Frontal cortex (tissue), 4 donors: ENCODE measurements at places on chromosomes 12 and 14. TPM values are rescaled to one million over a fixed set of nuclear protein-coding genes. Genes with fewer than 3 reads are reported as not detected.

PPP4R4 gene
- 1.6 TPM for total RNA-seq

GLI1 gene
- under 0.01 TPM for total RNA-seq

KRT80 gene
- total RNA-seq = not detected

E2F7 gene
- total RNA-seq = 1.2 TPM

FICD gene
- total RNA-seq = 5.3 TPM

GUCY2C gene
- under 0.01 TPM for total RNA-seq

RAB15 gene
- total RNA-seq = 24.1 TPM

FZD10 gene
- 0.41 TPM for total RNA-seq

GRCh38 chr12:93664573-93665138 is 12.5 kb upstream of the CRADD start:
- no peak for DNase-seq

DNA sequence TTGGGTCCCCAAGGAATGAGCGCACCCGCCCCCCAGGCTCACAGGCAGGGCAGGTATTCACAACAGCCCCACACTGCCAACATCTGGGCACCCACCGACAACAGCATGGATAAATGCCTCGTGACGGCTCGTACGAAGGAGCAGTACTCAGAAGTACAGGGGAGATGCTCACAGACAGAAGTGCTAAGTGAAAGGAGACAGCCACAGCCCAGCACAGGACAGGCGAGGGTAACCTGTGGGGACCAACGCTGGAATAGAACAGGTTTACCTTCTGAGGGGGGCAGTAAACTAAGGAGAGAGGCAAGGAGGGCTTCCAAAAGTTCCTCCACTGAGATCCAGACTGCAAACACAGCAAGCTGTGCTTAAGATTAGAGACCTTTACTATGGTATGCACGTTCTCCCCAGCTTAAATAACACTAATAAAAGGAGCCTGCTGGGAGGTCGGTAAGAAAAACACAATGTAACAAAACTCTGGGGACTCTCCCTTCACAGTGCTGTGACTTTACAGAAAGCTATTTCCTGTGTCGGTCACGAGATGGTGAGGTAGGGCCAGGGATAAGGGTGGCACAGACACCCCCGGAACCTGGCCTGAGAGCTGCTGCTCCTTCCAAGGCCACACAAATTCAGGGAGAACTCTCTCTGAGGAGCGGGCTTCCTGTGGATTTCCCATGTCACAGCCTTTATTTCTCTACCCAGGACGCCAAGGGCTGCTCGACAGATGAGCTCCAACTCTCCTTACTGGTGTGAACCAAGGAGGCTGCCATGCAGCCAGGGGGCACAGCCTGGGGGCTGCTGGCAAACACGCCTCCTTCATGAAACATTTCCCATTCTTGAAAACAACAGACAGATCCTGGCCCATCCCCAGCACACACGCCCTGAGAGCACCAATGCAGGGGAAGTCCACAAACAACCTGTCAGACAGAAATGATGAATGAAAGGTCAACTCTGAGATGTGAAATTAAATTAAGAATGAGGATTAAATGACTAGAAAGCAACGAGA is 26.3 kb downstream of the SLC15A4 start:
- no peak for DNase-seq

- no peak for DNase-seq
Observed at GRCh38 chr14:44741431-44741830, 220.3 kb downstream of the KLHL28 start.

DNA sequence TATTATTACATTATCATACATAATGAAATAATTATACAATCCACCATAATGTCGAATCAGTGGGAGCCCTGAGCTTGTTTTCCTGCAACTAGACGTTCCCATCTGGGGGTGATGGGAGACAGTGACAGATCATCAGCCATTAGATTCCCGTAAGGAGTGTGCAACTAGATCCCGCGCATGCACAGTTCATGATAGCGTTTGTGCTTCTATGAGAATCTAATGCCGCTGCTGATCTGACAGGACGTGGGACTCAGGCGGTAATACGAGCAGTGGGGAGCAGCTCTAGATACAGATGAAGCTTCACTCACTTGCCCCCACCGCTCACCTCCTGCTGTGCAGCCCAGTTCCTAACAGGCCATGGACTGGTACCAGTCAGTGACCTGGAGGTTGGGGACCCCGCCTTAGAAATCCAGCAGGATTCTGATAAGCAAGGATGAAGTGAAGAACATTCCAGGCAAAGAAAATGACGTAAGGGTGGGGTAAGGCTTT is 204.6 kb downstream of the ETV6 start:
- DNase-seq = no peak

DNA sequence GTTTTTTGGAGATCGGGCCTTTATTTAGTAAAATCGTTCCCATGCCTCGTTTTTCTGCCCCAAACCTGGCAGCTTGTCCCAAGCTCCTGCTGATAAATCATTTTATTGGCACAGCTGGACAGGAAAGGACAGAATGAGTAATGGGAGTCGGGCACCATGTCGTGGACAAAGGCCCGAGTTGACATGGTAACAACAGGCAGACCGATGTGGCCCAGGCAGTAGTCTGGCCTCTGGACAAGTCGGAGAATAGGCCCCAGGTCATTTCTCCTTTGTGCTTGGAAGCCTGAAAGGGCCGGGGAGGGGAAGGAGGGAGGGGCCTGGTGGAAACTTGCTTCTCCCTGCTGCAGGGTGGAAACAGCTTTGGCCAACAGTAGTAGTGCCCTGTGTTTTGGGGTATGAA is 234.9 kb downstream of the SUDS3 start:
- no peak for DNase-seq

DNA sequence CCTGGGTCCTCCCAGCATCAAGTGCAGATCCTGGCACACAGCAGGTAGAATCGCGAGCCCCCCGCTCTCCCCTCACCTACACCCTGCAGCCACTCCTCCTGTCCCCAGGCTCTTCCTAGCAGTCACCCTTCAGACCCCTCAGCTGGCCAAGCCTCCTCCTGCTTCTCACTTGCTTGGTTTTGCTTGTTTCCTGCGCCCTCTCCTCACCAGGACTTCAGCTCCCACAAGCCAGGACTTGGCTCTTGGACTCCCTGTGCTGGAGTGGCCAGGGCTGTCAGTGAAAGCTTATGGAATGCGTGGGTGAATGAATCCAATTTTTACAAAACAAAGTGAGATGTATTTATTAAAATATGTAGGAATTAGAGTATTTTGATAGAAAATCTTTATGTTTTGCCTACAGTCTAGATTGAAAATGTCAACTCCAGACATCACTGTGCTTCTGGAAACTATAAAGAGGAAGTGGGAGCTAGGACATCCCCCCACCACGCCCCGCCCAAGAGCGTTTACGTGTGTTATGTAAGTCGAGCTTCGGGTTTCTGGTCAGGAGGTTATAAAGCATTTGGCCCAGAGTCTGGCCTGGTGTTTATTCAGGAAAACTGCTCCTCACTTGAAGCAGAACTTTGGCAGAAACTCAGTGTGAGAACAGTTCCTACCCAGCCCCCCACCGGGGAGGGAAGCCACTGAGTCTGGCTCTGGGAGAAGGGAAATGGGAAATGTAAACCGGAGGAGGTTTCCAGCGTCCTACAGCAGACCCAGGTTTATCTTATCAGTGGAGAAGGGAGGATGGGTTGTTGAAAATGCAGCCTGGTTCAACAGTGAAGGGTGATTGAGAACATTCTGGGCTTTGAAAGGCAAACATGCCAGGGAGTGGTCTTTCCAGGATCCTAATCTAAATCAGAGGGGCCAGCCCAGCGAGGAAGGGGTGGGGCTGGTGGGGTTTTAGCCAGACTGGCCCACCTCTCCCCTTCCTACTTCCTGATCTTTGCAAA is 8.8 kb downstream of the ALDH2 start:
- no peak for DNase-seq

DNA sequence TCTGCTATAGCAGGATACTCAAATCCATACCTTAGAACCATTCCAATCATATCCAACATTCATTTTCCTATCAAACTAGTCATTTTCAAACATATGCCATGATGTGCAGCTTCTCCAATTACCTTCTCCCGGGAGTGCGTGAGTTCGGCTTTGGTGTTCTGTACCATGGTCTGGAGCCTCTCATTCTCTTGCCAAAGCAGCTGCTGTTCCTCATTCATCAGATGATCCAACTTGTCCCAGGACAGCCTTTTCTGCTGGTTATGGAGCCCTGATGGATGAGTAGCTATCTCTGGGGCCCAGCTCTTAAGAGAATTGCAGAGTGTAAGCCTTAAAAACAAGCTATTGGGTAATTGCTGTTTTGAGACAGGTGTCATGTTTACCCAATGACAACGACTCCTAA is 71.1 kb upstream of the SAV1 start:
- DNase-seq = no peak

GRCh38 chr14:63421226-63421625 is 102.5 kb upstream of the GPHB5 start:
- DNase-seq = no peak

- DNase-seq = no peak
Observed at GRCh38 chr12:43177276-43177675, 374.7 kb downstream of the ADAMTS20 start.

GRCh38 chr12:64746663-64747062 is 12.5 kb downstream of the GNS start:
- DNase-seq = no peak

DNA sequence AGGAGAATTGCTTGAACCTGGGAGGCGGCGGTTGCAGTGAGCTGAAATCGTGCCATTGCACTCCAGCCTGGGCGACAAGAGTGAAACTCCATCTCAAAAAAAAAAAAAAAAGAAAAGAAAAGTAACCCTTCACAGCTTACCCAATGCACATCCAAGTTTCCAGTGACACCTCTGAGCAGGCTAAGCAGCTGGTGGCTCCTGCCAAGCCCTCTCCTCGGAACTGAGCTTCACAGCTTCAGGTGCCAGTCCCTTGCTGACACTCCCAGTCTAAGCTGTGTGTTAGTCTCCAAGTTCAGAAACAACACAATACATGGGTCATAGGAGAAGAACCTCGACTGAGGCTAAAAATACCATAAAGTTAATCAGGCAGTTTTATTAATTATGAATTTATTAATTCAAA is 7.9 kb downstream of the CD9 start:
- DNase-seq = no peak

GRCh38 chr12:74441872-74442271 is 95.8 kb upstream of the ATXN7L3B start:
- DNase-seq = no peak

- DNase-seq = peak; percentile 7
Observed at GRCh38 chr14:103073367-103073875, 10.6 kb upstream of the LBHD2 start.

DNA sequence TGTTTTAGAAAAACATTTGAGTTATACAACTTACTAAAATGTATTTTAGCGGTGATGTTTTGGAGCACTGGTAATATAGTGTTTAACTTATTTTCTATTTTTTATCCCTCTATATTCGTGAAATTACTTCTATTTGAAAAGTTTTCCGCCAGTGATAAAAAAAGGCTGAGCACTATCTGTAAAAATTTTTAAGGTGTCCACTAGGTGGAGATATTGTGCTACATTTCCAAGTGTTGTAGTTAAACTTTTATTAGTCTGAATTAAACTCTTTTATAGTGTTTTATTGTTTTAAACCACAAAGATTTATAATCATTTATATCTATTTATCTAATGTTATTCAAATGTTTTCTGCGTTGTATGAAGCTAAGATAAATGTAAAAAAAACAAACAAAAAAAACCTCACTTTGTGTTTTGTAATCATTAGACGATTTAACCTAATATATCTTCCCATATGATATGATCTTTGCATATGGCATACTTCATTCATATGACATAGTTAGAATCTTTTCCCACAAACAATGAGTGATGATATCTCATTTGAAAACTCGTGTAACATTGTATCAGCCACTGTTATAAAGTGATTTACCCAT is 11.8 kb downstream of the ALG10B start:
- peak; percentile 5 for DNase-seq

DNA sequence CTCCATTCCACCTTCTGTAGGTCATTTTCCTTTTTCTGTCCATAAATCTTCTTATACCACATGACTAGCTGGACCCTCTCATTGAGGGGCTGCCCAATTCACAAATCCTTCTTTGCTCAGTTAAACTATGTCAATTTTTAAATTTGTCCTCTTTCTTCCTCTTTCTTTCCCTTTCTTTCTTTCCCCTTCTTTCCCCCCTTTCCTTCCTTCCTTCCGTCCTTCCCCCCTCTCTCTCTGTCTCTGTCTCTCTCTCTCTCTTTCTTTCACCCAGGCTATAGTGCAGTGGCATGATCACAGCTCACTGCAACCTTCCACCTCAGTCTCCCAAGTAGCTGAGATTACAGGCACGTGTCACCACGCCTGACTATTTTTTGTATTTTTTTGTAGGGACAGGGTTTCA is 47.1 kb upstream of the TMEM263 start:
- no peak for DNase-seq

DNA sequence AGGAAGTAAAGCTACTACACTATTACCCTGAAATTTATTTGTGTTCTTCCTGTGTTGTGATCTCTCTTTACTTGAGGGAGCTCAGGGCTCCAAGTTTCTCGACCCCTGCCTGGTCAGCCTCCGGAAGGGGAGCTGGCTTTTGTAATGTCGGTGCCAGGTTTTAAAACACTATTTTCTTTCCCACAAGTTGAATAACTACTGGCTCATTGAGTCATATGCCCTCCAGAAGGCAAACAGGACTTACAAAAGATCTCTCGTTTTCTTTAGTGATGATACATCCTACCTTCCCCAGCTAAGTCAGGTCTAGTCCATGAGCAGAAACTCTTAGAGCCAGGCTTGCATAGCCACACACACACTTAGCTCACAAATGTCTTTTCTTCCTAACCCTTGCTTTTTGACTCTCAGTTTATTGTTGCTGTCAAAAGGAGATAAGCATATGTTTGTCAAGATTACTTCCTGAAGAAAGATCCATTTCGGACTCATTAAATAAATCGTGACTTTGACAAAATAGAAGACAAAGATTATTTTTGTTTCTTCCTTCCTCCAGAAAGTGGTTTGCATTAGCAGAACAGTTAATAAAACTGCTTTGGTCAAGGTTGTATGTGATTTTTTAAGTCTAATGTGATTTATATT is 209.8 kb upstream of the FLRT2 start:
- DNase-seq = no peak

GRCh38 chr12:30015631-30016337 is 232.0 kb upstream of the TMTC1 start:
- no peak for DNase-seq

GRCh38 chr12:4984971-4985370 is 58.7 kb upstream of the KCNA5 start:
- DNase-seq = no peak

- no peak for DNase-seq
Observed at GRCh38 chr12:45122768-45123380, 72.0 kb upstream of the DBX2 start.
